Dermis microvascular lymphatic vessel endothelial cell (primary cell): ENCODE measurements at places on chromosomes 11 and 22. TPM values are rescaled to one million over a fixed set of nuclear protein-coding genes. Genes with fewer than 3 reads are reported as not detected.

Gene OR10A2
- not detected in 2 replicates for total RNA-seq

Gene NPAT
- 11.9 and 14.7 TPM in 2 replicates for total RNA-seq

Gene PLET1
- total RNA-seq = not detected in 2 replicates

Gene GPR83
- under 0.01 TPM in 1 of 2 replicates, not detected in the other for total RNA-seq

Gene PLA2G6
- 1.5 and 3.5 TPM in 2 replicates for total RNA-seq

Gene OR51B5
- not detected in 2 replicates for total RNA-seq

Gene C11orf86
- total RNA-seq = not detected in 2 replicates

Gene FJX1
- total RNA-seq = 25.2 and 30.5 TPM in 2 replicates

Gene P2RX6
- total RNA-seq = under 0.01 TPM in 1 of 2 replicates, not detected in the other

Gene PRODH
- not detected in 2 replicates for total RNA-seq

Gene MUC5AC
- total RNA-seq = not detected in 2 replicates

Gene TMEM121B
- total RNA-seq = 0.13 and 0.25 TPM in 2 replicates

Gene HTR3A
- total RNA-seq = not detected in 2 replicates

Gene HIC2
- 1.8 and 2.5 TPM in 2 replicates for total RNA-seq

Gene LYVE1
- total RNA-seq = 62.0 and 441 TPM in 2 replicates

Gene APOA1
- total RNA-seq = not detected in 2 replicates

Gene DAGLA
- total RNA-seq = 1.7 and 3.2 TPM in 2 replicates

Gene POU2F3
- total RNA-seq = under 0.01 and 0.13 TPM in 2 replicates

Gene CAPN5
- 3.1 and 3.5 TPM in 2 replicates for total RNA-seq

Gene CLTCL1
- 2.8 and 3.5 TPM in 2 replicates for total RNA-seq

Gene KRTAP5-1
- total RNA-seq = not detected in 2 replicates

Gene VPS11
- 20.0 and 34.8 TPM in 2 replicates for total RNA-seq

Gene NKAPD1
- total RNA-seq = 12.6 and 13.9 TPM in 2 replicates

Gene KBTBD3
- 2.9 and 4.0 TPM in 2 replicates for total RNA-seq

Gene APOL4
- total RNA-seq = 3.6 and 7.1 TPM in 2 replicates

Gene INSC
- total RNA-seq = under 0.01 TPM in 1 of 2 replicates, not detected in the other

Gene MMP8
- not detected in 2 replicates for total RNA-seq

Gene RASL10A
- 2.3 and 11.4 TPM in 2 replicates for total RNA-seq

Gene PRDM10
- 3.6 and 4.3 TPM in 2 replicates for total RNA-seq

Gene ANKK1
- not detected in 2 replicates for total RNA-seq

Gene OR8A1
- not detected in 2 replicates for total RNA-seq

Gene CABP7
- not detected in 2 replicates for total RNA-seq

Gene ROBO4
- 278 and 426 TPM in 2 replicates for total RNA-seq

Gene HBE1
- not detected in 2 replicates for total RNA-seq

Gene TTC38
- 19.4 and 27.1 TPM in 2 replicates for total RNA-seq

Gene MIOX
- total RNA-seq = 0.13 TPM in 1 of 2 replicates, not detected in the other

Gene FREY1
- total RNA-seq = 0.51 and 0.64 TPM in 2 replicates

Gene KCNQ1OT1
- total RNA-seq = 0.51 and 0.76 TPM in 2 replicates

Gene PATE2
- 0.13 TPM in 1 of 2 replicates, not detected in the other for total RNA-seq

Gene FAM180B
- total RNA-seq = not detected in 2 replicates

Gene NELL1
- total RNA-seq = not detected in 2 replicates

Gene PLA2G3
- under 0.01 TPM in 1 of 2 replicates, not detected in the other for total RNA-seq

Gene GGTLC2
- not detected in 2 replicates for total RNA-seq
